Lower leg skin (tissue), 4 donors: ENCODE measurements at places on chromosomes 3 and 15. TPM values are rescaled to one million over a fixed set of nuclear protein-coding genes. Genes with fewer than 3 reads are reported as not detected.

- no peak for DNase-seq
Observed at GRCh38 chr15:50257332-50257731, 8.2 kb downstream of the HDC start.

DNA sequence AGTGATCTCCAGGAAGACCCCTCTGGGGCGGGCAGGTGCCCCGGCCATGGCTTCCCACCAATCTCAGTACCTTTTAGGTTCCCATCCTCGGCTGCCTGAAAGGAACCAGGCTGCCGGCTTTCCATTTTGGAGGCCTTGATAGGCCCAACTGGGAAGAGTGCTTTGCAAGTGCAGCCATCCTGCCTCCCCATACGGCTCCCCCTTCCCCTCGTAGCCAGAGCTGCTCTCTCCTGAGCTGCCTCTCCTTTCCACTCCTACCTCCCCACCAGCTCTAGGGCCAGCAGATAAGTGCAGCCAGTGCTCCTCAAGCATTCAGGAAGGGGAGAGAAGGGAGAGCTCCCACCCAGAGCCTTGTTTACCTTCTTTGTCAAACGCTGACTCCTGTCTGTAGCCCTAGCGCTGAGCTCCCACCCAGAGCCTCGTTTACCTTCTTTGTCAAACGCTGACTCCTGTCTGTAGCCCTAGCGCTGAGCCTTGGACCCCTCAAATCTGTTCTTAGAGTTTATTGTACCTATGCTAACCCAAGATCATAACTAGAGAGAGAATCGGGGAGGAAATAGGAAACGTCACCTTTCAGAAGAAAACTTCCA is 133.0 kb downstream of the LRRK1 start:
- no peak for DNase-seq

- DNase-seq: no peak
Observed at GRCh38 chr15:51024735-51025453, 69.8 kb downstream of the TNFAIP8L3 start.

MUC13 gene
- total RNA-seq: not detected

DNA sequence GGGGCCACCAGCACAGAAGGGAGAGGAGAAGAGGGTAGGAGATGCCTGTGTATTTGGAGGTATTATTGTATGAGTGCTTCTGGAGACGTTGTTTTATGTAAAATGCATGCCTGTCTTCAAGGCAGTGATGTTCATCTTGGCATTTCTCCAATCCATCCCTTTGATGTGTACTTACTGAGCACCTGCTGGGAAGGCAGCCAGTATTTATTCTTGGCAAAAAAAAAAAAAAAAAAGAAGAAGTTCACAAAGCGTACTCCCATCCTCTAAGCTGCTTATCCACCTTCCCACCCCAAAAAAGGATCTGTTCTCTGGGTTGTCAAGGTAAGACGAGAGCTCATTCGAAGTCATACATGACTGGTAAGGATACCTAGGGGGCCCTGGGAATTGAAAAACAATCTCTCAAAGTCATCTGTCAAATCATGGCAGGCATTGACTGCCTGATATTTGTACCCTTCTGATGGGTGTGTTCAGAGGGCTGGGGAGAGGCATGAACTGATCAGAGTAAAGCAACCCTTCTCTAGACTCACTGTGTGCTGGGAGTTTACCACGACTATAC is 30.0 kb upstream of the SLC6A1 start:
- DNase-seq: no peak

WNT5A gene
- 9.4 TPM for total RNA-seq

GOLGA8N gene
- 17.4 TPM for total RNA-seq

DNA sequence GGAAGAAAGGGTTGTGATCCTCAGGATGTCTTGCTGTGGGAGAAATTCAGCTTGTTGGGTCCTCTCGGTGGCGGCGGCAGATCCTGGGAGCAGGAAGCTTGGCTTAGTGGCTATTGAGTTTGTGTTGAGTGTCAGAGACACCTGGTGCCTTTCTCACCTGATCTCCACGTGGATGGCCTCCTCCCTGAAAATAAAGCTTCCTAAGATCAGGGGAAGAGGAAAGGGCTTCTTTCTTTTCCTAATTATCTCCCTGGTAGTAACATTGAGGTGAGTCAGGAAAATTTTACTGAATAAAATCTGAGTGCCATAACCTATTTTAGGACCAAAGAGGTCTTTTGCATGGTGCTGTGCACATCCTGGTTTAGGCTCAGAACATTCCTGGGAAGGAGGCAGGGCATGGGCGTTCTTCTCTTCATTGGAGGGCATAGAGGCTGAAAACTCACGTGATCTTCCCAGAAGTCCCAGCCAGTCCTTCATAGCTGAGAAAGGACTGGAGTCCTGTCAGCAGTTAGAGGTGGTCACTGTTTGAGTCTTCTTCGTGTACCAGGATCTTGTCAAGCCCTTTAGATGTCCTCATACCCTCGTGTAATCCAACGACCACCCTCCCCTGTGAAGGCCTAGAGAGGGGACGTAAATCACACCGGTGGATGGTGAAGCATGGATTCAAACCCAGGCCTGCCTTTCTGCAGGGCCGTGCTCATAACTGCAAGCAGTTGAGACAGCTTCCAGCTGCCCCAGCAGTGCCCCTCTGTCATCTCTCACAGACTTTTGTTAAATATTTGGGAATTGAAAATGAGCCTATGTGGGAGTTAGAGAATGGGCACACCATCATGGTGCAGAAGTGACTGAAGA is 1.1 kb downstream of the CMTM8 start:
- no peak for DNase-seq

DNA sequence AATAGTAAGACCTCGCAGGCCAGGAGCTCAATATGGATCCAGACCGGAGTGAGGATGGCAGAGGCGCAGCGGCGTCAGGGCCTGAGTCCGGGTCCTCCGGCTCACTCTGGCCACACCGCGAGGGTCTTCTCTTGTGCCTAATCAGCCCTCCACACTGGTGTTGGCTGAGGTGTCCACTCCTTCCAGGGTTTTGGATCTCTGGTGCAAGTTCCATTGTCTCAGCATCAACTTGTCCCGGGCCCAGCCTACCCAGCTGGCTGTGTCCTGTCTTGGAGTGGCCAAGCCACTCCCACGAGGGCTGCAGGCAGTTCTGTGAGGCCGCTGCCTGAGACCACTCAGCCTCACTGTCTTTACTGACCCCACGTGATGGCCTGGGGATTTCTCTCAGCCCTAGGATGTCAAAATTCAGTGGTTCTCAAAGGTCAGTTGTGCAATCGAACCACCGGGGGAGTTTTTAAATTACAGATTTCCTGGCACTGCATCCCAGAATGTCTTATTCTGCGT is 12.6 kb upstream of the GOLGA6L7 start:
- DNase-seq: peak; percentile 70

DNA sequence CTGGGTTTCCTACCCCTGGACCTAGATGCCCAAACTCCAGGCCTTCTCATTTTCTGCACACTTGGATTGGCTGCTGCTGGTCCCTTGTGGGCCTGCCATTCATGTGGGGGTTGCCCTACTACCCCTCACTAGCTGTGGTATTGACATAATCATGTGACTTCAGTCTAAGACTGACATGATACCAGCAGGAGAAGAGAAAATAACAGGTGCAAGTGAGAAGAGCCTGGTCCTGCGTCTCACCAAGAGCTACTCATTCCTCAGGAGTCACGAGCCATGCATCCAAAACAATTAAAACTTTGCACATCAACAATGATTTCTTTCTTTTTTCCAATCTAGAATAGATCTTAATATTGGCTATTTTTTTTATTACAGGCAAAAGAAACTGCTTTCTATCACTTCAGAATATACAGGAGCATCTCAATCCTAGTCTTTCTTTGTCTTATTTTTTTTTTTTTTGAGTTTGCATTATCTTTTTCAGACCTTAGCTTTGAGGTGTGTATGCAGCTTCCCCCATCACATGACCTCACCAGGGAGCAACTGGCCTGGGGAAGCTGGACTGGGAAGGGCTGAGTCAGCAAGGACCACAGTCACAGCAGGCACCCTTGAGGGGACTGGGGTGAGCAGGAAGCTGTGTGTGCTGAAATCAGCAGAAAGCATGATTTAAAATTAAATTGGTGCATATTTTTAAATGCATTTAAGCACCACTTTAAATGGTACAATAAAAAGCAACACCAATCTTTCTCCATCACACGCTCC is 27.6 kb downstream of the SLC9A9 start:
- no peak for DNase-seq

GRCh38 chr3:127677541-127678314 is 5.0 kb downstream of the ABTB1 start:
- no peak for DNase-seq

DNA sequence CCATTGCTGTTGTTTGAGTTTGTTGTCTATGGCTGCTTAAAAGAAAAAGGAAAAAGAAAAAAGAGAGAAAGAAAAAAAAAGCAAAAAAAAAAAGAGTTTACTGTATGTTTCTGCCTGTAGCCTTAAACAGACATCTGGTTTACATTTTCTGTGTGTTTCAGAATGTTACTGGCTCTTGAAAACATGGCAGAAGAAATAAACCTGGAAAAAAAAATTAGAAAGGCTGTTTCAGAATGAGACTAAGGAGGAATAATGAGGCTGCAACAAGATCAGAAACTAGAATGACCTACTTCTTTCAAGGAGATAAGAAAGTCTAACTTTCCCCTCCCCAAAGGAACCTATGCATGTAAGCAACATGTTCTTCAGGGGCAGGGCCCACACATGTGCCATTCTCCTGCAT is 292.1 kb downstream of the DIPK2A start:
- DNase-seq: no peak

GRCh38 chr3:182906036-182906435 is 74.3 kb downstream of the DCUN1D1 start:
- DNase-seq: no peak

- no peak for DNase-seq
Observed at GRCh38 chr15:99324082-99324620, 72.9 kb downstream of the LRRC28 start.

DNA sequence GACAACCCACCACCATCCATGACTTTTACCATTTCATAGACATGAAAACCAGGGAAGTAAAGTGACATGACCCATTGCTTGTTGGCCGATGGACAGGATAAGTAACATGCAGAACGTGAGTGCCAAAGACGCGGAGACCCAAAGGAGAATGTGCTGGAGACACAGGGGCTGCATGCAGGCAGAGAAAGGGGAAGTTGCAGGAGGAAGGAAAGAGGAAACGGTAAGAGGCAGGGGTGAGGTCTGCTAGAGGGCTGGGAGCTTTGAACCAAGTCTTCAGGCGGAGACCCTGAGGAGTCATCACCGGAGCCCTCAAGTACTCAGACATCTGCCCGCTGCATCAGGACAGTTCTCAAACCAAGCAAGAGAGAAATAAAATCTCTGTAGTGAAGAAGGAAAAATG is 34.9 kb downstream of the MAGEF1 start:
- no peak for DNase-seq

- DNase-seq: peak; percentile 92
Observed at GRCh38 chr3:69385723-69386555, at the start of gene FRMD4B. TSS of gene FRMD4B (minus strand) at chr3:69386088. CDS start at chr3:69385989, 99 bp downstream.

- peak; percentile 28 for DNase-seq
Observed at GRCh38 chr3:141129541-141130011, 78.4 kb downstream of the SPSB4 start.

GRCh38 chr3:134068429-134068828 is 38.7 kb upstream of the SLCO2A1 start:
- DNase-seq: no peak

DNA sequence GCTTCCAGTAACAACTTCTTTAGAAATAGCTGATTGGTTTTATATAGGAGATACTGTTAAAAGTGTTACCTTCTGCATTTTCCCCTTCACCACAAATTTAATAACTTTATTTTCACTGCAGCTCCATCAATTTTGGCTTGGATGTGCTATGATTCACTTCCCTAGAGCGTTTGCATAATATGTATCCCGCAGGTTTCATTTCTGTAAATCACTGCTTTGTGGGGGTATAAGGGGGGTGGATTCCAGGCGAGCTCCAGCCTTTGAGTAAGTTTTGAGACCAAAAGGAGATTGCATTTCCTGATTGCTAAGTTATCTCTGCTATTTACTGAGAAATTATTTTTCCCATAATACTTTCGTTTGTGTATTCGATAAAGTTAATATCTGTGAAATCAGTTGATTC is 232.6 kb downstream of the TBL1XR1 start:
- no peak for DNase-seq
